Esophagus squamous epithelium (tissue), 5 donors: ENCODE measurements at places on chromosomes 11 and 22.

DNA sequence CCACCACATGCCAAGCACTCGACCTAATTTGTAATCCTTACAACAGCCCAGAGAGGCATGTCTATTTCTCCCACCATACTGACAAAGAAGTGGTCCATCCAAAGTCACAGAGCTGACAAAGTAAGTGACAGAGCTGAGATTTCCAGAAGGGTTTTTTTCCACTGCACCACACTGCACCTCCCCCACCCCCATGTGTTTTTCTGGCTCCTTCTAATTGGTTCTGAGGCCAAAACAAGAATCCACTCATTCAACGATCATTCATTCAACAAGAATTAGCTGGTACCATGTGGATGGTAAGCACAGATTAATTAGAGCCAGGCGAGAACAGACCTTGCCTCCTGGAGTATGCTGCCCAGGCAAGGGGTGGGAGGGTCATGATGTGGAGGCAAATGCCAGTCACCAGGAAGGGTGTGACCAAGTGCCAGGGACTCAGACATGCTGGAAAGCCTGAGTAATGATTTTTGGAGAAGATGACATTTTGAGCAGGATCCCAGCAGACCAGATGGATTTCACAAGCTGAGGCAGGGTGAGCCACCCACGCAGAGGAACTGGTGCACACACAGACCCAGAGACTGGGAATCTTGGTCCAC, 14.9 kb upstream of the PRG2 start:
- no peak for DNase-seq

DNA sequence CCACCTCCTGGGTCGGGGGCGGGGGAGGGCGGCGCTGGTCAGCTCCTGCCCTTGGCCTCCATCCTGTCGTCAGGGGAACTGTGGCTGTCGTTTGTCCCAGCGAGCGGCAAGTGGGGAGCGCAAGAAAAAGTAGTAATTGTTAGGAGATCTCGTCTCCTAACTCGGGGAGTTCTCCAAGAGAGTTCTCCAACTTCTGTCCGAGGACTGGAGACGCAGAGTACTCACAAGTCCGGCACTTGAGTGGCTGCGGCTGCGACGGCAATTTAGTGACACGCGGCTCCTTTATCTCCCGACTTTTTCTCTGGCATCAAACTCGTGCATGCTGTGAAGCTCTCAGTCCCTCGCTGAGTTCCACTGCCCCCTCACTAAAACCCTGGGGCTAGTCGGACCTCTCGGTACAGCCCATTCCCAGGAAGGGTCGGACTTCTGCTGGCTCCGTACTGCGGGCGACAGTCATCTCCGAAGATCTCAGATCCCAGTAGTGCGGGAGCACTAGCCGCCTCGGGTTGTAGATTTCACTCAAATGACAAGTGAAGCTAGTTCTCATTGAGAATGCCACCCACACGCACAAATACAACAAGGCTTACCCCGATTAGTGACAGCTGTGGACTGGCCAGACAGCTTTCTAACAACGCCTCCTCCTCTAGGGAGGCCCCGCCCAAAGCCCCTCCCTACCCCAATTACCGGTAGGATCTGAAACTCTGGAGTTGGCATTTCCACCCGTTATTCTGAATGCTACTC, at the start of gene PGR:
PGR (minus strand) TSS at position 611 of the 741 bp plus-strand sequence. CDS start 743 bp downstream, outside the sequence.
- DNase-seq: no peak

DNA sequence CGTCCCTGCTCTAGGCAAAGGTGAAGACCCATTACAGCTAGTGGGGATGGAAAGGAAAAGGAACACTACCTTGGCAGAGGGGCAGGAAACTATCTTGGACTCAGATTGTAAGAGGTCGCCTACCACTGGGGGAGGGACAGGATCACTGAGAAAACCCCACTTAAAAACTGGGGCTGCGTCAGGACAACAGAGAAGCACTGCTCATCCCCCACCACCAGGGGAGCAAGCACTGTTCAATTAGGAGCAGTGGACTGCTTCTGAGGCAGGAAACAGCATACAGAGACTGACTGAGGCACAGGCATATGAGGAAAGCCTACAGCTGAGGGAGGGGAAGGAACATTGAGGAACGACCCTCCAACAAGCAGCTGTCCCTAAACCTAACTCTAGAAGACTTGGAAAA, 20.8 kb upstream of the DLAT start:
- no peak for DNase-seq

DNA sequence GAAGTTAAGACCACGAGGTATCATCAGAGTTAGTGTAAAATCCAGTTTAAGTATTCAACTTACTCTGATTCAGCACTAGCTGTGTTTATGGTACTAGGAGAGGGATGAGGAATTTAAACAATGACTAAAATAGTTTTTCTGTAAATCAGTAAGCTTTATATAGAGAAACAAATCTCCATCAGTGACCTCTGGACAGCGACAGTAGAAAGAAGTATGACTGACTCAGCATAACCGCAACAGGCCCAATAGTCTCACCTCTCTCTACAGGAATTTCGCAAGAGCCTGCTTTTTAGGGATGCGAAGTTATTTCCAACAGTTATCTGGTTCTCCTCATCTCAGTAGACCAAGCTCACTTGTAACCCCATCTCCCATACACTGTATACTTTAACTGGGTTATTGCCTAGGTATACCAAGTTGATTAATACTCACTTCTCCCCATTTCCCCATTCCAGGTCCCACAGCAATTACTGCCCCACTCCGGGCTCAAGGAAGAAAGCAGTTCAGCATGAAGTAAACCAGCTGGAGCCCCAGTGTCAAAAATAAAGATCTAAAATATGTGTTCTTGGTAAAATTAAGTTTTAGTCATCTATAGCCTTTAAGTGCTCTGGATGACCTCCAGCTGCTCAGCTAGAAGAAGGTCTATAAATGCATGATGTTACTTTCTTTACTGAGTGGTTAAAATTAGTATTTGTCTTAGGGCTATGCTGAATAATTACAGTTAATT, 770.6 kb upstream of the CCDC90B start:
- no peak for DNase-seq

DNA sequence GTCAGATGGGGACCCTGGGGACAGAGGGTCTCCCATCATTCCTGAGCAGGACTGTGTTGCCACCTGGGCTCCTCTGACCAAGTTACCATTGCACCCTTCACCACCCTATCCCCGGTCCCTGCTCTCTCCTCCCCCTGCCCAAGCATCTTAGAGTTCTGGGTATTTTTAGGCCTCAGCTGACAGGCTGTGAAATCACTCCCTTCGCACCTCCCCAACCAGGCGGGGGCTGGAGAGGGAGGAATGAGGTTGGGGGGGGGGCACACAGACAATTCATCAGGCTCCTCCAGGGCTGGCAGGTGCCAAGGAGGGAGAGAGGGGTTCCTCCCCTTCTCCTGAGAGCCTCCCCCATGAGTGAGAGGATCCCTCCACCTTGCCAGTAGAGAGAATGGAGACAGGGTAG, 9.0 kb downstream of the SYT7 start:
- DNase-seq: no peak
